ENCODE measurements at places on chromosomes 2 and 18.
A peak's percentile ranks its signal among the peaks of the same experiment; 100 is the strongest.

- no peak for DNase-seq
Measured at GRCh38 chr2:189933041-189933440, 129.5 kb downstream of the MSTN start.

DNA sequence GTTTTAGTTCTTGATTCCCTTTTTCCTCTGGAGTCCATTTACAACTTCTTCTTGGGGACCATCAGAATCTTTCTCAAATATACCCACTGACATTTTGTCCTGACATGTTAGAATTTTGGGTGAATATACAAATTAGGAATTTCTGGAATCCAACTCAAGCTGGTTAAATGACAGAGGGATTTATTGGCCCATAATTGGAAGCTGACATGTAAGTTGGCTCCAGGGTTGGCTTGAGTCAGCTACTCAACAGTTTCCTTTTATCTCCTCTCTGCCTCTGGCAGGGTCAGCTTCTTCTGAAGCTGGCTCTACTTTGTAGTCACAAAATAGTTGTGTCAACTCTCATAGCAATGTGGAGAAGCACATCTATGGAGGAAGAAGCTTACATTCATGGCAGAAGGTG lies 36.6 kb upstream of the PPP1R1C start:
- peak; percentile 36 for DNase-seq

GRCh38 chr18:57579934-57580333 lies 6.6 kb downstream of the FECH start:
- DNase-seq = no peak

DNA sequence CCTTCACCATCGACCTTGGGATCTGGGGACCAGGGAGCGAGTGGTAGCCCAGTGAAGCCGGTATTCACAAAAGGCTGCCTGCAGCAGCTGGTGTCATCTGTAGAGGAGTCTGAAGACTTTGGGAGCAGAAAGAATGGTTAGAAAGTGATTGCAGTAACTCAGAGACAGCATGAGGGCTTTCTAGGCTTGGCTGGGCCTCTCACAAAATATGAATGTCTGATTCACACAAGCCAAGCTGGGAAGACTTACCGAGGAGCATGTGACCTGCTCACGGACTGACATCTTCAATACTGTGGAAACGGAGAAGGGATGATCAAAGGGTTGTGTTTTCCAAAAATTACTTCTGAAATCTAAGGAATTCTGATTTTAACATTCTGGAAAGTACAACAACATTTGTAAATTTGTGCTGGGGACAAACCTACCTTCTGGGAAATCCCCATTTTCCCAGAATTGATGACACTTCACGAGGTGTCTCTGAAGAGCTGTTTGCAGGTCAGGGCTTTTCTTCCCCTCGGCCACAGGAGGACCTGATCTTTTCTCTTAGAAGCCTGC lies 111.7 kb downstream of the ACOXL start:
- no peak for DNase-seq

DNA sequence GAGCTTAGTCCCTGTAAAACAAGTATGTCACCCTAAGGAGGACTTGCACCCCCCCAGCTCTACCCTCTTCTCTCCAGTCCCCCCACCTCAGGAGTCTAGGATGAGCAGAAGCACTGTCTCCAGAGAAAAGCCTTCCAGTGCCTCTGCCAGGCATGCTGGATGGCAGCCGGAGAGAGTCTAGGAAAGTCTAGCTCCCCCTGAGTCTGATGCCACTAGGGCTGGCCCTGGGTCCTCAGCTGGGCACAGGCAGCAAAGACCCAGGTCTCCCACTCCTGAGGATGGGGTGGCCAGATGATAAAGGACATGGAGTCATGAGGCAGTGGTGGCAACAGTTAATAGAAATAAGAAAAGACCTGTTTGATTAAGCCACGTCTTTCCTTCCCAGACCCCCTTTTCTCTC lies 225.6 kb downstream of the CYP26B1 start:
- no peak for DNase-seq

DNA sequence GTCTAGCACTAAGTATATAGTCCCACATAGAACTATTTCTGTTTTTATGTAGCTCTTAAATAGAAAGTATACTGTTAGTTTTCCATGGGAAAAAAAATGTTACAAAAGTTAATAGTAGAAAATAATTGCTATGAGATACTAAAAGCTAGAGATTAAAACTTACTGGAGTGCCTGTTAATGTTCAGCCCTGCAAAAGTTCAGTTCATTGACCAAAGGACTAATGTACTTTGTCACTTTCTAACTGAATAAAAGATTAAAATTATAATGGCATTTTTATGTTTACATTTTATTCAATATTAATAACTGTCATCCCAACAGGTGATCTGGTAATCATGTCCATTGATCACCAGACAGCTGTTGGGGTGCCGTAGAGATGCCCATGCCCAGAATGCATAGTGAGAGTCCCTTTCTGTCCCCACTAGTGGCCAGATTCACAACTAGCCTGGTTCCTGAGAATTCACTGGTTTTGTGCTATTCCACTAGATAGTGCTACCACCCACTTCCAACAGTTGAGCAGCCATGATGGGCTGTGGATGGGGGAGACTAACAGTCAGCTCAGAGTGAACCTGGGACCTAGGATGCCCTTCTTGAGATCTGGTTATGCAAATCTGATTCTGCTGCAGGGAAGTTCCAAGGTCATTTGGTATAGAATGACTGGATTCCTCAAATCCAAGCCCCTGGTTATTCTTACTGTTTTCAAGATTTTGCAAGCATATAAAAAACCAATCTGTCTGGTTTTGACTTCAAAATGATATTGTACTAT lies 57.8 kb downstream of the AFTPH start:
- no peak for DNase-seq

DNA sequence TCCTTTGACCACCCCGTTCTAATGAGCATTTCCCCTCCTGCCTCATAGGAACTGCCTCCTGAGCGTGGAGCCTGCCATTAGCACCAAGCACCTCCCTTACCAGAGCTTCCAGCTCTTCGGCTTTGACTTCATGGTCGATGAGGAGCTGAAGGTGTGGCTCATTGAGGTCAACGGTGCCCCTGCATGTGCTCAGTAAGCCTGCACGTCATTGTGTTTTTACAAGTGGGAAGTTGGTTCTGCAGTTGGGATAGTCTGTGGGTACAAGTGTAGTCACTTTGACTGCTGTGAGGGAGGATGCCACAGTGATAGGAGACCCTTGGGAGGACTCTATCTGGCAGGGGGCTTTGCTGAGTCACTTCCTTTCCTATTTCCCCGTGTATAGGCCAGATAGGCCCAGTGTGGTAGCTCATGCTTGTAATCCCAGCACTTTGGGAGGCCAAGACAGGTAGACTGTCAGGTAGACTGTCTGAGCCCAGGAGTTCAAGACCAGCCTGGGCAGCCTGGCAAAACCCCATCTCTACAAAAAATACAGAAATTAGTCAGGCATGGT lies 22.0 kb upstream of the POLR1B start:
- DNase-seq = no peak
